ENCODE measurements at places on chromosomes 11 and 22. TPM values are rescaled to one million over a fixed set of nuclear protein-coding genes. Genes with fewer than 3 reads are reported as not detected.
A peak's percentile ranks its signal among the peaks of the same experiment; 100 is the strongest.

DNA sequence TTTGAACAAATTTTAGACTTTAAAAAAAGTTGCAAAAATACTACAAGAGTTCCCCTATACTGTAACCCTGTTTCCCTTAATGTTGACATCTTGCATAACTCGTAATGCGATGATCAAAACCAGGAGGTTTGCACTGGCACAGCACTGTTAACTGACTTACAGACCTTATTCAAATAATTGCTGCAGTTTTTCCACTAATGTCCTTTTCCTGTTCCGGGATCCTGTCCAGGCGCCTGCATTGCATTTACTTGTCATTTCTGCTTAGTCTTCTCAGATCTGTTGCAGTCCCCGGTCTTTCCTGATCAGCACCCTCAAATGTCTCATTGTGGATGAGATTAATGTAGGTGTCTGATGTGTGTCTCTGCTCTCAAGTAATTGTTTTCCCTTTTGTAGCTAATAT lies 32.0 kb downstream of the APLP2 start:
- peak; percentile 64 for DNase-seq
- no peak overlapping the region for H3K27ac ChIP-seq
- no peaks in the 10 kb centered on the region for H3K27me3 ChIP-seq
- H3K36me3 ChIP-seq = no peaks in the 10 kb centered on the region

- DNase-seq = no peak
- H3K4me3 ChIP-seq = no peak overlapping the region
- peaks cover 22% of the 10 kb centered on the region for H3K4me1 ChIP-seq
- no peak overlapping the region for H3K27ac ChIP-seq
- no peaks in the 10 kb centered on the region for H3K36me3 ChIP-seq
- no peaks in the 10 kb centered on the region for H3K27me3 ChIP-seq
These were observed 600.1 kb downstream of the INSC start for GRCh38 chr11:15714641-15715399.

GRCh38 chr11:83545494-83546260 lies 259.5 kb upstream of the CCDC90B start:
- DNase-seq = peak; percentile 63
- peaks cover 19% of the 10 kb centered on the region for H3K4me1 ChIP-seq
- H3K27ac ChIP-seq = peak overlapping the region; percentile 17

- peak overlapping the region; percentile 93 for H3K27ac ChIP-seq
- DNase-seq = peak; percentile 38
- peaks cover 67% of the 10 kb centered on the region for H3K4me1 ChIP-seq
- no peaks in the 10 kb centered on the region for H3K36me3 ChIP-seq
- H3K4me3 ChIP-seq = no peak overlapping the region
- H3K27me3 ChIP-seq = peaks cover 4% of the 10 kb centered on the region
These were observed 3.9 kb downstream of the MYEOV start for GRCh38 chr11:69297787-69298266.

Gene TENM4
- total RNA-seq = 11.8 TPM

Gene GLB1L2
- total RNA-seq = 0.31 TPM

Gene EIF4ENIF1
- 10.6 TPM for total RNA-seq
